ENCODE measurements at places on chromosomes 4 and X. TPM values are rescaled to one million over a fixed set of nuclear protein-coding genes. Genes with fewer than 3 reads are reported as not detected.

DNA sequence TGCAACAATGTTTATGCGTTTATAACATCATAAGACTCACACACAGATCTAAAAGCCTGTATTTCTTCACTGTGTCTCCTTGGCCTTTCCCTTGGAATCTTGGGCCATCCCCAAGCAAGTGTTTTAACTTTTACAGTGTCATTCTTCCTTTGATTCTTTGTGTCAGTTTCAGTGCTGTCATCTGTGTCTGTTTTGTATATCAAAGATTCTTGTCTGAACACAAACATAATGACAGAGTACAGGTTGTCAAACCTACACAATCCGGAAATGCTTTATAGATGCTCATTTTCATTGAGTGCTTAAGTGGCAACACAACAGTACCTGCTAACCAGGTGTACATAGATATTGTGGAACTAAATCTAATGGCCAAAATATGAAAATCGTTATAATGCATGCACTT is 1500.0 kb downstream of the TECRL start:
- no peak for DNase-seq

DNA sequence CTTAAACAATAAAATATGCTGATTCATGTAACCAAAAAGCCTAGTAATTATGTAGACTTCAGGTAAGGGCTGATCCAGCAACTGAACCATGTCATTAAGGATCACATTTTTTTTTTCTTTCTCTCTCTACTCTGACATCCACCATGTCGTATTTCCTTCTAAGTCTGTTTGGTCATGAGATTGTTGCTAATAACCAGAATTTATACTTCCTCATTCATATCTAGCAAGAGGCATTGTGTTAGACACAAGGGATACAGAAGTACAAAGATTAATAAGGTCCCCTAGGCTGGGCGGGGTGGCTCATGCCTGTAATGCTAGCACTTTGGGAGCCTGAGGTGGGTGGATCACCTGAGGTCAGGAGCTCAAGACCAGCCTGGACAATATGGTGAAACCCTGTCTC is 24.1 kb downstream of the PHEX start:
- DNase-seq: no peak

DNA sequence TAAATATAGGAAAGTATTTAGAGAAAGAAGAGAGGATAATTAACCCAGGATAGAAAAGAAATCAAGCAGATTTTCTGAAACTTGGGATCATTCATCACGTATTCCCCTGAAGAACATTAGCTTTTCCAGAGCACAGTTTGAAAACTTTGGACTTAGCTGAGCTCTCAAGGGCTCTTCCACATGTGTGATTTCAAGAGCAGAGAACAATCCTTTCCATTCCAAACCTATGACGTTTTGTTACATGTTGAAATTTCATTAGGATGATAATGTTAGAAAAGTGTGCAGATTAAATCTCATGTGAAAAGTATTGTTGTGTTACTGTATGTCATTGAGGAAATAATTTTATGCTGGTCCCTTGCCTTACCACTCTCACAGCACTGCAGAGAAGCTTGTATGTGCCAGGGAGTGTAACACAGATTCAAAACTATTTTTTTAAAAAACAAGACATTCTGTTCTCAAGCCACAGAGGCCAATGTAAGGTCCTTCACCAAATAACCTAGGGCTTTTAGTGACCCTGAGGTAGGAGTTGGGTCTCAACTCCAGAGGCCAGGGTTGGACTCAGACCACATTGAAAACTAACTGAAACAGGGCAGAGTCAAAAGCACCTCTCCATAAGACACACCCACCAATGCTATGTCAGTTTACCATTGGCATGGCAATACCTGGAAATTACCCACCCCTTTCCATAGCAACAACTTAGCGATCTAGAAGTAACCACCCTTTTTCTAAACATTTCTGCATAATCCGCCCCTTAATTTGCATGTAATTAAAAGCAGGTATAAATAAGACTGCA is 141.3 kb downstream of the ANXA5 start:
- DNase-seq: no peak

DNA sequence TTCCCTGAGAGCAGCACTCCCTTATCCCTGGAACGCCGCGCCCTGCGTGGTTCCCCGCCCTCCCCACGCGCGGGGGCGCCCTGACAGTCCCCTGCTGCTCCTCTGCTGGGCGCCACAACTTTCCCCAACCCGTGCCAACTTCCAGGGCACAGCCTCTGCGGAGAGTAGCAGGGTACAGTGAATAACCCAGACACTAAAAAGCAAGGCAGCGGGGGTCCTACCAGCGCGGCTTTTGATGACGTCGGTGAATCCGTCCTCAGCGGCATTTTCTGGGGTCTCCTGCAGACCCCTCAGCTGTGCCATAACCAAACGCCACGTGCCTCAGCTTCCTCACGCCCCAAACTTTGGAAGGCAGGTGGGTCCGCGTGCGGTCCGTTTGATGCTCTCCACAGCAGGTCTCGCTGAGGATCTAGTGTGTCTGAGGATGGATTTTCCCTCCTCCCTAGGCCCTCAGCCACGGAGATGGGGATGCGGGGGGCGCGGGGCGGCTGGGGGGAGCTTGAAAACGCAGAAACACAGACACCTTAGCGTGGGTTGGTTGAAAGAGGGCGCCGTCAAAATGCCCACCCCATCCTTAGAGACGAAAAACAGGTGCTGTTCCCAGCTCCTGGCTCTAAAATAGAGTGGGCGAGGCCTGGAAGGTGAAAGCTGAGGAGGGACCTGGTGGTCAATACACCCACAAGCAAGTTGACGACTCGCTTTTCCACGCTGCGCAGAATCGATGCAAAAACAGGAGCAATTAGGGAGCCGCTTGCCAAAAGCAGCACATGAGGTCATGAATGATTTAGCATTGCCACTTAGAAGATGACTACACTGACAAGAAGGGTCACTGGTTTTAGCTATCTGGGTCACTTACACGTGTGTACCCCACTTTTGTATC is 405.6 kb downstream of the FAM47A start:
- DNase-seq: no peak

The APBB2 gene
- total RNA-seq: 138 TPM
